ENCODE measurements at places on chromosomes 3 and 15. TPM values are rescaled to one million over a fixed set of nuclear protein-coding genes. Genes with fewer than 3 reads are reported as not detected.

GRK7 gene
- total RNA-seq = not detected

TMEM207 gene
- not detected for total RNA-seq

LIPC gene
- total RNA-seq = not detected

SLC22A13 gene
- total RNA-seq = 0.13 TPM

GOLGA6B gene
- total RNA-seq = not detected

RTP3 gene
- not detected for total RNA-seq

SLC12A8 gene
- total RNA-seq = 17.3 TPM

DNA sequence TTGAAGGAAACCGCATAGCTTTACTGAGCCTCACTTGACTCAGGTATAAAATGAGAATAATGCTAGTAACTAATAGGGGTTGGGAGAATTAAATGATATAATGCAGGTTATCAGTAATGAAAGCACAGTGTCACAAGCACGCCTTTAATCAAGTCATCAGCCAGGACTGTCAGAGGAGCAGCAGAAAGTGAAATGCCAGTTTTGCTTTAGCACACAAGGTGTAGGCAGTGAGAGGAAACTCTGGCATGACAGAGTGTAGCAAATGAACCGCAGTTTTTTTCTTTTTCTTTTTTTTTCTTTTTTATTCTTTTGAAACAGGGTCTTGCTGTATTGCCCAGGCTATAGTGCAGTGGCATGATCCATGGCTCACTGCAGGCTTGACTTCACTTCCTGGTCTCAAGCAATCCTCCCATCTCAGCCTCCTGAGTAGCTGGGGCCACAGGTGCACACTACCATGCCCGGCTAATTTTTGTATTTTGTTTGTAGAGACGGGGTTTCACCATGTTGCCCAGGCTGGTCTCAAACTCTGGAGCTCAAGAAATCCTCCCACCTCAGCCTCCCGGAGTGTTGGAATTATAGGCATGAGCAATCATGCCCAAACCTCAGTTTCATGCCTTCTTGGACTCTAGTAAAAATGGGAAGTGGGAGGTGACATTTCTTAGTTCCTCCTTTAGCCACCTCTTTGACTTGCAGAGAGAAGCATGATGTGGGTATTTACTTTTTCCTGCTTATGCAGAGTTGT lies 9.7 kb upstream of the SCAANT1 start:
- DNase-seq = no peak

DNA sequence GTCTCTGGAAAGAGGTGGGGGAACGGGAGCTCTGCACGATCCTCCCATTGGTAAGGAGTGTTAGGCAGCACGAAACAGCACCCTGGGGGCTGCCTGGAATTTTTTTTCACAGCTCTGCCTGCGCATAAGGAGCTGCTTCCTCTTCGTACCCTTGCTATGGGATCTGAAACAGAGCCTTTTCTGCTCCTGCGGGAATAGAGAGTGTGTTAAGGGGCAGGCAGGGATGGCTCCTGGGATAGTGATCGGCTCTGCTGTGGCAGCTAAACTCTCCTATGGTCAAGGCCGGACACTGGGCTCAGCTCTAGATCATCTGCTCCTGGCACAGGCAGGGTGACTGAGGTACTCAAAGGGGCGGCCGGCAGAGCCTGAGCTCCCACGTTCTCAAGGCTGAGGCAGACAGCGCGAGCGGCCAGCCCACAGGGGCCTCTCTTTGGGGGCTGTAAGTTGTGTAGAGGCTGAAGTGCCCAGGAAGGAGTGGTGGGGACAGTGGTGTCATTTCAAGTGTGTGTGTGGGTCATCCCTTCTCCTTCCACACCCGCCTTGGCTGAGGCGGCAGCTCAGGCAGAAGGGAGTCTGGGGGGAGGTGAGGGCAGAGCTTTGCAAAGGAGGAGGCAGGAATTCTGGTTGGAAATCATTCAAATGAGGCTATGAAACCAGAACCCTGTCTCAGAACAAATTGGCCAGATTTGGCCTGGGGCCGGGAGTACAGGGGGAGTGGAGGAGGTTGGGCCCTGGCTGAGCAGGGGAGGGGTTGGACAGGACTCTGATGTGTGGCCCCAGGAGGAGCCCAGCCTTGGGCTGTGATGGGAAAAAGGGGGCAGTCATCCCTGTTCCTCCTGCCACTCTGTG lies 31.0 kb downstream of the EPHB3 start:
- peak; percentile 66 for DNase-seq

DNA sequence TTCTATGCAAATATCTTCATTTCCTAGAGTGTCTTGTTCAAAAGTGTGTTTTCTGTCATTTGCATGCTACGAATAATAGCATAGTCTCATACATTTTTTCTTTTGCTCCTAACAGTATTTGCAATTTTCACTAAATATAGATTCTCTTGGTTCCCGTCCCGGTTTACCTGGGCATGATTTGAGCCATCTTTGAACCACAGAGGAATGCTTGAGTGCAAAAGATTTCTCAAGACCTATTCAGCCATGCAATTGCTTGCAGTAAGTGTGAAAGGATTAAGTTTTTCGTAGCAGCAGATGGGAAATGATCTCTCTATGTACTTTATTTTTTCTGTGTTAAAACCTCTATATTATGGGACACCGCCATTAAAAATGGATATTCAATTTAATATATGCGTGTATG lies 733.0 kb downstream of the ZPLD1 start:
- DNase-seq = no peak

DNA sequence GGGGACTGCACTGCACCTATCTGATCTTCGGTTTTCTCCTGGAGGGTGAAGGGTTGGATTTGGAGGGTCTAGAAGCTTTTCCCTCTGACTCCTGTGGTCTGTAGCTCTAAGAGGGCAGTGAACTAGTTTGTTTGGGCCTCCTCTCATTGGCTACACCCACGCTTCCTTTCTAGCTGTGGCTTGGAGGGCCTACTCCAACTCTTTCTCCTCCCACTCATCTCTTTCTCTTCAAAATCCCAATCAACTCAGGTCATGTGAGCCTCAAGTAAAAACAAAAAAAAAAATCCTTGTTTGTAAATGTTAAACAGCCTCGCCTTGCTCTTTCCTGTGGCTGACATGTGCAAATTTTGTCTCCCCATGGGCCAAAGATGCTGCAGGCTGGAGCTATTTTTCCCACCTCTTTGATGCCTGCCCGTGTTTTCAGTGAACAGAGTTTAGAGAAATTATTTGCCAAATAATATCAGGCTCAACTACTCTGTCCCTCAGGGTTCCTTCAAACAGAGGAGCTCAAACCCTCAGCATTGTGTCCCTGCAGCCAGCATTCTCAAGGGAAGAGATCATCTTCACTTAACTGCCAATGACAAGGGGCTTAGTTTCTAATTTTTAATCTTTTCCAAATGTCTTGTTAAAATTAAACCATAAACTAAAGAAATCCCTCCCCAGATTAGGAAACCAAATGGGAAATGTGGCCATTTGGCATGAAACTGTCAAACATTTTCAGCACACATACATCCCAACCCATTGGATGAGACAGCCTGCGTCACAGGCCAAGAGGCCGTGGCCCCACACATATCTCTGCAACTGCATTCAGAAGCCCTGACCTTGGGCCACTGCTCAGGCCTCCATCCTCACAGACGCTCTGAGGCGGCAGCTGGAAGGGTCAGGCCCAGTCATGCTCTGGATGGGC lies 114.8 kb upstream of the THBS1 start:
- DNase-seq = no peak

GRCh38 chr3:117433427-117433826 lies 723.8 kb downstream of the TUSC7 start:
- DNase-seq = no peak

GRCh38 chr15:96043591-96044171 lies 286.8 kb upstream of the NR2F2 start:
- DNase-seq = no peak

- no peak for DNase-seq
These were observed 873.1 kb downstream of the NSUN3 start for GRCh38 chr3:94935738-94936580.

- peak; percentile 58 for DNase-seq
These were observed 34.5 kb downstream of the NCEH1 start for GRCh38 chr3:172676196-172676922.

- no peak for DNase-seq
These were observed 230.3 kb downstream of the ATP8B4 start for GRCh38 chr15:49888734-49889133.
